ENCODE measurements at places on chromosomes 6 and 20. TPM values are rescaled to one million over a fixed set of nuclear protein-coding genes. Genes with fewer than 3 reads are reported as not detected.

DNA sequence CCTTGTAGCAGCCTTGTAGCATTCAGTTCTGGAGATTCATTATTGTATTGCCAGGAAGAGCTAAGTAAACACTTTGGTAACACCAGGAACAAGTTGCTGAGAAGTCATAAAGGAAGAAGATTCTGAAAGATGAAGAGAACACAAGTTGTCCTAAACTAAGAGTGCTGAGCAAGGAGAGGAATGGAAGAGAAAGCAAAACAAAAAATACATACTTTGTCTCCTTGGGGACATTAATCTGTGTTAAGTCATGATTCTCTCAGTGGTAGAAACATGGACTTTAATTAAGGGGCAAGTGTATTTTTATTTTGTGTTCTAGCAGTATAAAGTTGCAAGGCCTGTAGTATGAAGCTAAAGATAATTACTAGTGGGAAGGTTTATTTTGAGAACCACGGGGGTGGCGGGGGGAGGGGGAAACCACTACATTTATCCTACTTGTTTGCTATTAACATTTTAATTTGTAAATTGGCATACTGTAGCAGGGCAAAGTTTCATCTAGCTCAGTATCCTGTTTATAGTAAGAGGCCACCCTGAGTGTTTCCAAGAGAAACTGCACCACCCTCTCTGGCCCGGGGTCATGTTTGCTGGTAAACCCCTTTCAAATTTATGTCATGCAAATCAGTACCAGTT lies 463.0 kb downstream of the CDKAL1 start:
- no peak overlapping the region for H3K4me3 ChIP-seq
- no peaks in the 10 kb centered on the region for H3K27me3 ChIP-seq
- no peaks in the 10 kb centered on the region for H3K36me3 ChIP-seq

Gene EIF2S2
- total RNA-seq: 291 TPM

DNA sequence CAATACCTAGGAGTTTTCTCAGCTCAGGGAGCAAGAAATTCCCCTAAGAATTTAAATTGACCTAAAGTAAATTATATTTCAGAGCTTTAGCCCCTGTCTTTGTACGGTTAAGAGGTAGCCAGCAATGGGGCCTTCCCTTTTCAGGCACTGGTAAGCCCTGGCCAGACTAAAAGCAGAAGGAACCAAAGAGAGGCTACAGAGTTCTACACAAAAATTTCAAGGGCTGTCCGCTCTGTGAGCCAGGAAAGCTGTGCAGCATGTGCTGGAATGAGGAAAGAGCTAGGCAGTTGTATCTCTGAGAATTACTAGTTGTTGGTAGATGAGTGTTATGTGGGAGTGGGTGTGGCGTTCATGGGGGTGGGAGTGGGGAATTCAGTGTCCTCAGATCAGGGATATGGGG lies 96.3 kb upstream of the MAFB start:
- H3K4me3 ChIP-seq: no peak overlapping the region
- no peak overlapping the region for H3K27ac ChIP-seq
- H3K27me3 ChIP-seq: peaks cover 4% of the 10 kb centered on the region
- no peaks in the 10 kb centered on the region for H3K4me1 ChIP-seq

GRCh38 chr20:21280522-21281016 lies 22.6 kb upstream of the XRN2 start:
- no peak for DNase-seq
- no peaks in the 10 kb centered on the region for H3K36me3 ChIP-seq
- no peaks in the 10 kb centered on the region for H3K27me3 ChIP-seq
- peaks cover 12% of the 10 kb centered on the region for H3K4me1 ChIP-seq

Gene GPR6
- not detected for total RNA-seq

Gene GABRR1
- 0.12 TPM for total RNA-seq

DNA sequence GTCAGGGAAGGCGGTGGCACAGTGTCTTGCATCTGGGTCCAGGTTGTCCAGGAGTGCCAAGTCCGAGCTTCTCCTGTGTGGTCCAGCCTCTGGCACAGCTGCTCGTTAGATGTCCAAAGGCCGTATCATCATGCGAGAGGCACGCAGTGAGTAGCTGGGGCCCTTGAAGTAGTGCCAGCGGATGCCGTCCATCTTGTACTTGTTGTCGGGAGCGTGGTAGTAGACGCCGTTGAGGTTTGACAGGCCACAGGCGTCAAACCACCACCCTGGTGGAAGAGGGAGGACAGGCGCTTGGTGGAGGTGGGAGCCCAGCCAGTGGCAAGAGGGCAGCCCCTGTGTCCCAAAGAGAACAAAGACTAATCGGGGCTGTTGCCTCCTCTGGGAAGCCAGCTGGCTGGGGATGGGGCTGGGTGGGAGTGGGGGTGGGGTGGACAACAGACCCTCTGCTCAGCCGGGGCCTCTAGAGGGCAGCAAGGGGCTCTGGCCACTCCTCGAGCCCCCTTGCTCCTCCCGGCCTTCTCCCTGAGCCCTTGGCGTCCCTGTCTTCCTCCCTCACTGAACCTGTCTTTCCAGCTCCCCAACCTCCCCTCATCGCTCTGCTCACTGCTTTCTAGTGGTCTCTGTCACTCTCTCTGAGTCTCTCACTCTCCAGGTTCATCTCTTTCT lies 39.5 kb downstream of the FAM110A start:
- H3K27me3 ChIP-seq: no peaks in the 10 kb centered on the region
- H3K4me3 ChIP-seq: no peak overlapping the region
- no peaks in the 10 kb centered on the region for H3K4me1 ChIP-seq
- no peak overlapping the region for H3K27ac ChIP-seq
- DNase-seq: peak; percentile 13

DNA sequence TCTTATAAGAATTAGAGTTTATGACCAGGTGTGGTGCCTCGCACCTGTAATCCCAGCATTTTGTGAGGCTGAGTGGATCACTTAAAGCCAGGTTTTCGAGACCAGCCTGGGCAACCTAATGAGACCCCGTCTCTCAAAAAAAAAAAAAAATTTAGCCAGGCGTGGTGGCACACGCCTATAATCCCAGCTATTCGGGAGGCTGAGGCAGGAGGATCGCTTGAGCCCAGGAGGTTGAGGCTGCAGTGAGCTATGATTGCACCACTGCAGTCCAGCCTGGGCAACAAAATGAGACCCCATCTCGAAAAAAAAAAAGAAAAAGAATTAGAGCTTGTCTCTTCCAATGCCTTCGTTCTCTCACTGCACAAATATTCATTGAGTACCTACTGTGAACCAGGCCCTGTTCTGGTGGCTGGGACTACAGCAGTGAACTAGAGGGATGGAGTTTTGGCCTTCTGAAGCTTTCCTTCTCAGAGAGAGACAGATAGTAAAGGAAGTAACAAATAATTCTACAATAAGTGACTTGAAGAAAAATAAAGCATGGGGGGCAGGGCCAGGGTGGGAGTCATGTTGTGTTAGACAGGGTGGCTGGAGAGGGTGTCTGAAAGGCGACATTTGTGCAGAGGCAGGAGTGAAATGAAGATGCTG lies 56.4 kb downstream of the HNF4A start:
- no peak for DNase-seq
- peak overlapping the region; percentile 86 for H3K27ac ChIP-seq
- H3K4me3 ChIP-seq: no peak overlapping the region
- peaks cover 30% of the 10 kb centered on the region for H3K36me3 ChIP-seq
- H3K4me1 ChIP-seq: peaks cover 82% of the 10 kb centered on the region
- H3K27me3 ChIP-seq: no peaks in the 10 kb centered on the region

Gene DOK5
- not detected for total RNA-seq

DNA sequence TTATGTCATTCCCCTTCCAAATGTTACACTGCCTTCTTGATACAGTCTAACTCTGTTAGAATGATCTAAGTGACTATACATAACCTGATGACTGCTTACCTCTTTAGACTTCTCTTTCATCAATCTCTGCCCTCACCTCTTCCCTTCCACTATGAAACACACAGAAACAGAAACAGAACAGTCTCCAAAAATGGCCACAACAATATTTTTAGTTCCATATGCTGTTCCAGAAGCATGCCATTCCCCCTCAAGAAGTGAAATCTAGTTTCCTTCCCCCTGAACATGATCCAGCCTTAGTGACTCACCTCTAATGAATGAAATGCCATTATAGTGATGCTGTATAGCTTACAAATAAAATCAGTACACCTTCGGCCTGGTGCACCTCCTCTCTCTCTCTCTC lies 229.3 kb upstream of the TENT5A start:
- no peak overlapping the region for H3K4me3 ChIP-seq
- no peaks in the 10 kb centered on the region for H3K4me1 ChIP-seq
- no peaks in the 10 kb centered on the region for H3K27me3 ChIP-seq
- no peak overlapping the region for H3K27ac ChIP-seq
- DNase-seq: no peak

Gene HLA-DRA
- not detected for total RNA-seq

DNA sequence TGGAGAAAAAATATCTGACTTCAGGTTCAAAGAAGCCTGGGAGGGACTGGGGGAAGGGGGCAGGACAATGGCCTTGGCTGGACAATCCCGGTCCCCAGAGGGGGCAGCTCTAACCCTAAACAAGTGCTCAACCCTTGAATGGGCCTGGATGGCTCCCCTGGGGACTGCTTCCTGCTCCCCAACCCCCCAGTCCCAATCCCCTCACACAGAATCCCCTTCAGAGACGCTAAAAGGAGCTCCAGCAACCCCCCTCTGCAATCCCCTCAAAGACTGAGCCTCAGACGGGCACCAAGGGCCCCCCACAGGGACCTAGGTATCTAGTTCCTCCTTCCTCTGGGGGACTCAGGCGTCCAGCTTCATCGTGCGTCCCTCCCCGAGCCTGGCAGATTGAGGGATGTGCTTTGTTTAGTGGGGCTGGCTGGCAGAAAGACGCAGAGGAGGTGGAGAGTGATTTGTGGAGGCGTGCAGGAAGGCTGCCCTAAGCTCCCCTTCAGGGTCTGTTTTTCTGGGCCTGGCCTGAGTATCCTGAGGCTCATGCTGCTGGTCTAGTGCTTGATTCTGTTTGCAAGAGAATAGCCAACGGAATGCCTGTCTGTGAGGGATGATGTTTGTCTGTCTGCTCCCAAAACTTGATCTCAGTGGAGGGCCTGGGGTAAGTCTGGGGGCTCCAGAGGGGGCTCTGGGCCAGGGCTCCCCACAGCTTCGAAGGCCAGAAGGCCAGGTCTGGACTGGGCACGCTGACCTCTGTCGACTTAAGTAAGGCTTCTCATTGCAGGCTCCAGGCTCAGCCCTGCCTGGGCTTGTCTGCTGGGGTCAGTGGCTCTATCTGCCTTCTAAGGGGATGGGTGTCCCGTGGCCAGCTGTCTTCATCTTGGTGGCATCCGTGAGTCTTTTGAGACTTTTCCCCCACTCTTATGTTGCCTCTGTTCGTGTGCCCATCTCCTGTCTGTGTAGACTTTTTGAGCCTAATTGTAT lies 1.7 kb upstream of the POU5F1 start:
- no peak overlapping the region for H3K27ac ChIP-seq
- H3K27me3 ChIP-seq: no peaks in the 10 kb centered on the region
- H3K36me3 ChIP-seq: no peaks in the 10 kb centered on the region
- H3K4me1 ChIP-seq: peaks cover 5% of the 10 kb centered on the region
- DNase-seq: no peak

GRCh38 chr20:12410783-12411182 lies 493.1 kb downstream of the BTBD3 start:
- no peaks in the 10 kb centered on the region for H3K27me3 ChIP-seq
- no peak overlapping the region for H3K27ac ChIP-seq
- no peaks in the 10 kb centered on the region for H3K36me3 ChIP-seq
- no peak overlapping the region for H3K4me3 ChIP-seq
- H3K4me1 ChIP-seq: no peaks in the 10 kb centered on the region
- DNase-seq: no peak

- no peak for DNase-seq
- H3K4me1 ChIP-seq: no peaks in the 10 kb centered on the region
- no peaks in the 10 kb centered on the region for H3K36me3 ChIP-seq
- no peak overlapping the region for H3K4me3 ChIP-seq
- H3K27me3 ChIP-seq: no peaks in the 10 kb centered on the region
Measured at GRCh38 chr6:146781836-146782235, 183.1 kb downstream of the ADGB start.

GRCh38 chr20:36246401-36246800 lies 10.1 kb downstream of the AAR2 start:
- H3K4me1 ChIP-seq: no peaks in the 10 kb centered on the region
- DNase-seq: no peak
- H3K27me3 ChIP-seq: no peaks in the 10 kb centered on the region
- H3K4me3 ChIP-seq: no peak overlapping the region
- no peak overlapping the region for H3K27ac ChIP-seq
- peaks cover 14% of the 10 kb centered on the region for H3K36me3 ChIP-seq

Gene ENPP5
- total RNA-seq: 2.3 TPM

Gene FAM83C
- not detected for total RNA-seq

DNA sequence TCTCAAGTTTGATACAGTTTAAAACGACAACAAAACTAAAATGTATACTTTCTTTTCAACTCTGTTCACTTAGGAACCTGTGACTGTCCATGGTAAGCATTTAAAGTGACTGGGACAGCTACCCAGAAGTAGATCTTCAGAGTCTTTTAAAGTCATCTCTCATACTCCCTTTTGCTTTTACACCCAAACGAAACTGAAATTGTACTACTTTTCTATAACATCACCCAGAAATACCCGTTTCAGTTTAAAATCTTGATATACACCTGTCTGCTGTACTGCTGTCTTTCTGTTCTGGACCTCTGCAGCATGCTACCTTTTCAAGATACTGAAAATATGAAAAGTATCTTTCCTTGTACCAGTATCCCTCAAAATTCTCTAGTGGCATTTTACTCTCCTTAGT lies 170.4 kb upstream of the THEMIS start:
- no peak for DNase-seq
- no peak overlapping the region for H3K4me3 ChIP-seq
- H3K4me1 ChIP-seq: peaks cover 13% of the 10 kb centered on the region
- no peaks in the 10 kb centered on the region for H3K27me3 ChIP-seq

GRCh38 chr6:20434766-20435165 lies 33.1 kb downstream of the E2F3 start:
- DNase-seq: no peak
- H3K4me1 ChIP-seq: no peaks in the 10 kb centered on the region
- no peaks in the 10 kb centered on the region for H3K36me3 ChIP-seq
- no peak overlapping the region for H3K27ac ChIP-seq
- no peak overlapping the region for H3K4me3 ChIP-seq

DNA sequence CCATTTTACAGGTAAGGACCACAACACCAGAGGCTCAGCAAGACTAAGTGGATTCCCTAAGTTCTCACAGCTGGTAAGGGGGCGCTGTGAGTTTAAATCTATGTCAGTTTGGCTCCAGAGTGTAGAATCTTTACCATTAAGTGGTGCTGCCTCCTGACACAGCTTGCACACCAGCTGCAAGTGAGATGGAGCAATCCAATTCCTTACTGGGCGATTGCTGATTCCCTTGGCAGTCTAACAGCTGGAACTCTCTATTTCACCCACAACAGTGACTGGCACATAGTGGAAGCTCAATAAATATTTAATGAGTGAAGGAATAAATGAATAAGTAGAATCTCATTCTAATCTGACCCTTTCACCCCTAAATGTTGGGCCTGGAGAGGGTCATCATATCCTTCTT lies 176.7 kb downstream of the CLIC5 start:
- H3K36me3 ChIP-seq: no peaks in the 10 kb centered on the region
- no peak for DNase-seq
- H3K4me1 ChIP-seq: peaks cover 10% of the 10 kb centered on the region
- no peak overlapping the region for H3K4me3 ChIP-seq
- H3K27me3 ChIP-seq: no peaks in the 10 kb centered on the region

- DNase-seq: no peak
- no peaks in the 10 kb centered on the region for H3K36me3 ChIP-seq
- H3K27me3 ChIP-seq: no peaks in the 10 kb centered on the region
- no peak overlapping the region for H3K4me3 ChIP-seq
- no peaks in the 10 kb centered on the region for H3K4me1 ChIP-seq
Measured at GRCh38 chr6:5930143-5930770, 76.5 kb downstream of the NRN1 start.

Gene KIF25
- total RNA-seq: not detected

- no peak overlapping the region for H3K27ac ChIP-seq
- peak overlapping the region; percentile 95 for H3K4me3 ChIP-seq
- DNase-seq: peak; percentile 60
- H3K27me3 ChIP-seq: no peaks in the 10 kb centered on the region
- H3K4me1 ChIP-seq: peaks cover 41% of the 10 kb centered on the region
- peaks cover 6% of the 10 kb centered on the region for H3K36me3 ChIP-seq
Measured at GRCh38 chr6:41546866-41547798, 951 bp downstream of the FOXP4 start.
